ENCODE measurements at places on chromosomes 6 and 20.

DNA sequence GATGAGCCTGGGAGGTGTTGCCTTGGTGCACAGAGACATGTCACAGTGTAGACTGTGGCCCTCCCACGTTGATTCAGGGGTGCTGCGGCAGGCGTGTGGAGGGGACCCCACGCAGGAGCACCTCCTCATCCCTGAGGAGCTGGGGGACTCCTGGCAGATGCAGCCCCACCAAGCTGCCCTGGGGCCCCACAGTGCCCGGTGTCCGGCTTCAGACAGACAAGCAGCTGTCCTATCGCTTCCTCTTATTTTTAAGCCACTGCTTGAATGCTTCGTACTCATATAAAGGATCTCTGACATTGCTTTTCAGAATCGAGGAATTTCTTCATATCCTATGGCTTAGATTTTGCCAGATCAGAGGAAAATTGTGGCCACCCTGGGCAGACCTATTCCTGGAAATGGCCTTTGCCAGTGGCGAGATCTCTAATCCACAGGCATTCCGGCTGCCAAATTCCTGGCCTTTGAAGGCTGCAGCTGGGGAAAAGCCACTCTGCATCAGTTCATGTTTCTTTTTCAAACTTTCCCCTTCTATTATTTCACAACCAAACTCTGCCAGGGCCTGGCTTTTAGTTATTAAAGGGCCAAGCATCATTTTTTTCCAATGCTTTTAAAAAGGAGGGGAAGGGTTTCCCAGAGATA is 337.0 kb downstream of the THBS2 start:
- peak; percentile 41 for DNase-seq

DNA sequence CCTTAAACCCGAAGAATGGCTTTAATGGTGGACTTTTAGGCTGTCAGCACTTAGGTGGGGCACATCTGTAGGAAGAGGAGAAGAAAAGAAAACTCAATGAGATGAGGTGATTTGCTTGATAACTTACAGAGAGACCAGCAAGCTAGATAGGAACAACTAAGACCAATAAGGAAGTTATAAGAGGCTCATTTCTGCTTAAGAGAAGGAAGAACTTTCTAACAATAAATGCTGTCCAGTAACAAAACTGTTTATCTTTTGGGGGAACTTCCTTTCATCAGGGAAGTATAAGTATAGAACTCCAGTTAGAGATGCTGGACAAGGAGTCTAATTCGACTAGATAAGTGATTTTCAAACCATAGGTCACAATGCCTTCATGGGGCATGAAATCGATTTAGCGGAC is 107.2 kb upstream of the SIRPA start:
- no peak for DNase-seq

DNA sequence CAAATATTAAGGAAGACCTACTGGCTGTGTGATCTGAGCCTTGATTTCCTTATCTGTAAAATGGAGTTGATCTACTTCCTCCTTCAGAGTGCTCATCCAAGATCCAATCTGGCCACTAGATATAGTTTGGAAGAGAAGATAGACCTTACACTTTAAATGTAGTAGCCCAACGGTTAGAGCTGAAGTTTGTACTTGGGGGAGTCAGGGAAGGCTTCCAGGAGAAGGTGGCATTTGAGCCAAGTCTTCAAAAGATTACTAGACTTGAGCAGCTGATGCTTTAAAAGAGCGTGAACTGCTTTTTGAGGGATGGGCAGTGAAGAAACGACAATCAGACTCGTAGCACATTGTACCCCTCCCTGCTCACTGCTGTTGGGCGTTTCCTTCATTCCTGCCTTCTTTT is 3.6 kb downstream of the LBP start:
- no peak for DNase-seq

DNA sequence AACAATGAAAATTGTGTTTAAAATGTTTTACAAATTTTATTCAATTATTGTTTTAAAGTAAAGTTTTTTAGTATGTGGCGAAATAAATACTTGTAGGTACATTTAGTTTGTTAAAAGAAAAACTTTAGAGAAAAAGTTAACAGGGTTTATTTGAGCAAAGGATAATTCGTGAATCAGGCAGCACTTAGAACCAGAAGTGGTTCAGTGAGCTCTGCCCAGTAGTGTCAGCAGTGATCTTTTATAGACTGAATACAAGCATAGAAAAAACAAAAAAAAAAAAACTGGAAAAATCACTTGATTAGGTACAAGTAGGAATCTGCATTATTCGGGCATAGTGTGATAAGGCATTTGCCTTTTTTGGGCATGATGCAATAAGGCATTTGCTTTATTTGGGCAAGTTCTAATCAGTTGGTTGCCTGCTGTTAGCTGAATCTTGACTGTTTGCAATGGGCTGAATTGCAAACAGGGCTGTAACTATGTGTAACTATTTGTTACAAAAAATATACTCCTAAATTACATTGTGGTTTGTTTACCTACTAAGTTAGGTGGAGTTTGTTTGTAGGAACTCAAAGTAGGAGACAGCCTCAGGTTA is 122.9 kb upstream of the MMS22L start:
- DNase-seq, result no peak

- no peak for DNase-seq
These were observed 48.0 kb downstream of the NFATC2 start for GRCh38 chr20:51494241-51495110.

DNA sequence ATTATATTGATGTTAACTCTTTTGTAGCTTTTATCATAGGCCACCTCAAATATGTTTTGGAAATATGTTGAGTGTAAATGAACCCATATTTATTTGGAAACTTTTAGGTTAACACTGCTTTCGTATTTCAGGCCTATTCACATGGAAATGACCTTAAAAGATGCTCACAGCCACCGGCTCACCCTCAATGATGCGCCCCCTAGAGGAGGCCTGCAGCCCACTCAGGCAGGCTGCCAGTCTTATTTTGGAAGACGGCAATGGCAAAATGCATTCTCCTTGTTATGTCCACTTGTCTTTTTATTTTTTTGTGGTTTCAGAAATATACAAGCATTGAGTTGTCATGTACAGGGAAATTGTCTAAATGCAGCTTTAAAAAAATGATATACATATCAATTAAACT is 869.7 kb downstream of the PHF3 start:
- no peak for DNase-seq

- DNase-seq, result no peak
These were observed 1299.4 kb upstream of the MAP3K7 start for GRCh38 chr6:91886183-91886795.

DNA sequence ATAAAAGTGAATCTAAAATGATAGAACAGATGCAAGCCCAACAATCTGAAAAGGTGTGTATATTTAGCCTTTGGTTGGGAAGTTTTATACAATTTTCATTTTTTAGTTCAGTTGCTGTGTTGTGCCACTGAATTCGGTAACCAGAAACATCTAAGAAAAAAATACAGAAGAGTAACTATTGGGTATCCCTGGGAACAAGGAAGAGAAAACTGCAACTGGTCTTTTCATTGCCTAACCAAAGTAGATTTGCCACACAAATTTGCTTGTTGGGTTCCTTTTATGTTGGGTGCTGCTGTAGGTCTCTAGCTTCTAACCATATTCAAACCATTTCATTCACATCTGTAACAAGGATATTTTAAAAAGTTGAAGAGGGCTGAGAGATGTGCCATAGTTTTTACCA is 2.8 kb upstream of the TMEM30A start:
- no peak for DNase-seq

DNA sequence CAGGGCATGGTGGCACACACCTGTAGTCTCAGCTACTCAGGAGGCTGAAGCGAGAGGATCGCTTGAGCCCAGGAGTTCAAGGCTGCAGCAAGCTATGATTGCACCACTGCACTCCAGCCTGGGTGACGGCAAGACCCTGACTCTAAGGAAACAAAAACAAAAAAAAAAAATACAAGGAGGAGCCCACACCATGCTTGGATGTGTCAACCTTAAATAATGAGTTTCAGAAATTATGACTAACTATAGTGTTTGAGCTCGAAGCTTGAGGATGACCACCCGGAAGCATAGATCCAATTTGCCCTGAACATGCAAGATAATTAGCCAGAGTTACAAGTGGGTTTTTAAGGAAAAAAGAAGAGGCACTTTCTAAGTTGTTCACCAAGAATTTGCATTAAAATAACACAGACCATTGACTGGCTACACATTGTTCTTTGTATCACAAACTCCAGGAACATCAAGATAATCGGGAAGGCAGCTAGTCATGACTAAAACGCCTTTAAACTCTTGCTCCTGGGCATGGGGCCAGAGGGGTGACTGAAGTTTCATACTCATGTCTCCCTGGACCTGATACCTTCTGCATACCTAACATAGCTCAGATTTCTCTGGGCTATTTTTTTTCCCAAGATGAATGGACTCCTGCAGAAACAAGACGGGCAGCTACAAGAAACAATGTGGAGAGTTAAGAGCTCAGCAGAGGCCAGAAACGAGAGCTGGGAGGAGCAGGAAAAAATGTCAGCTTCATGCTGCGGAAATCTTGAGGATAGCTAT is 289.6 kb downstream of the PREX1 start:
- DNase-seq, result peak; percentile 90

DNA sequence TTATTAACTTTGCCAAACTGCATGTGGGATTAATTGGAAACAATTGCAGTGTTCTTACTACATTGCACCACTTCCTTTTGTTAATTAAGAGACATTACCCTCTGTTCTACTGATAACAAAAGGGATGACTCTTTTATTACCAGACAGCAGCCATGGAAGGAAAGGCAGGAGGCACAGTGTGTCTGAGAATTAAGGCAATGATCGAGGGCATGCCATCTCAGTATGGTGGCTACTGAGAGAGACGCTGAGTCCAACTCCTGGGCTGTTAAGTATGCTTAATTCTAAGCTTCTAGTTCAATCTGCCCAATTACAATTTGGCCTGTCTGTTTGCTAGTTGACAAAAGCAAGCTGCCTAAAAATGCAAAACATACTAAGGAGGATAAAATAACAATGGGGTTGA is 227.4 kb downstream of the PHACTR1 start:
- peak; percentile 29 for DNase-seq

DNA sequence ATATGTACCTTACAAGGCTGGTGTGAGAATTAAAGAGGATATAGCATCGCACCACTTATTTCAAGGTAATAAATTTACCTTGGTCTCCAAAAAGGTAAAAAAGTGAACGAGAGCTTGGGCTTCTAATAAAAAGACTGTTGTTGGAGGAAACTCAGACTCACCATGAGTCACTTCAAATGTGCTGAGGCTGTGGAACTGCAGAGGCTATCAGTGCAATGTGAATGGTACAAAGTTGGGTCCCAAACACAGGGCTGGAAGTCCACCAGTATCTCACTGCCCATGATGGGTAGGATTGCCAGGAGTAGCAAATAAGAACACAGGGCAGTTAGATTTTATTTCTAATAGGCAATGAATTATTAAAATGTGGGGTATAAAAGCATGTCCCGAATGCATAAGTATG is 200.6 kb downstream of the MAFB start:
- no peak for DNase-seq

GRCh38 chr6:89353118-89353556 is 615 bp upstream of the UBE2J1 start:
- DNase-seq, result no peak

GRCh38 chr6:135909737-135910387 is 58.4 kb downstream of the PDE7B start:
- no peak for DNase-seq

- DNase-seq, result no peak
These were observed 31.3 kb upstream of the BMP2 start for GRCh38 chr20:6735942-6736845.

Measured in fibroblast of skin of abdomen (primary cell).